IMR-90 (cell line): ENCODE measurements at places on chromosomes 6 and 20. TPM values are rescaled to one million over a fixed set of nuclear protein-coding genes. Genes with fewer than 3 reads are reported as not detected.

ASIP gene
- total RNA-seq: not detected in 2 replicates

OOEP gene
- not detected in 2 replicates for total RNA-seq

GRCh38 chr6:166942393-166943168 is 13.8 kb downstream of the RNASET2 start:
- no peaks in the 10 kb centered on the region for H3K27me3 ChIP-seq
- no peak overlapping the region for H3K27ac ChIP-seq
- H3K4me3 ChIP-seq: no peak overlapping the region
- DNase-seq: peak; percentile 46

DNA sequence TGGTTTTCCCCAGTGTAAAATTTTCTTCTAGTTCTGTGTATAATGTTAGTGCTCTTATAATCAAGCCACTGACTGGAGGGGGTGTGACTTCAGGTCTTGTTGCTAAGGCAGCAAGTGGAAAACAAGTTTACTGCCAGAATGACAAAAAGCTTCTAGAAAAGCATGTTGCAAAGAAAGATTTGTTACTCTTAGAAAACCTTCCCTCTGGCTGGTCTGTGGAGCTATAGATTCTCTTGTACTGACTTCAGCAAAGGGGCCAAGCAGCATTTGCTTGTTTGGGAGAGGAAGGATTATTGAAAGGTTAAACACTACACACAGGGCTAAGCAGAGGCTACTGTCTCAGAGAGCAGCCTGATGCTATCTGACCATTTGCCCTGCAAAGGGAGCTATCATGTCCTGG is 288.8 kb downstream of the BTBD9 start:
- no peaks in the 10 kb centered on the region for H3K36me3 ChIP-seq
- H3K4me1 ChIP-seq: peaks cover 12% of the 10 kb centered on the region
- DNase-seq: peak; percentile 74
- H3K27me3 ChIP-seq: no peaks in the 10 kb centered on the region

DNA sequence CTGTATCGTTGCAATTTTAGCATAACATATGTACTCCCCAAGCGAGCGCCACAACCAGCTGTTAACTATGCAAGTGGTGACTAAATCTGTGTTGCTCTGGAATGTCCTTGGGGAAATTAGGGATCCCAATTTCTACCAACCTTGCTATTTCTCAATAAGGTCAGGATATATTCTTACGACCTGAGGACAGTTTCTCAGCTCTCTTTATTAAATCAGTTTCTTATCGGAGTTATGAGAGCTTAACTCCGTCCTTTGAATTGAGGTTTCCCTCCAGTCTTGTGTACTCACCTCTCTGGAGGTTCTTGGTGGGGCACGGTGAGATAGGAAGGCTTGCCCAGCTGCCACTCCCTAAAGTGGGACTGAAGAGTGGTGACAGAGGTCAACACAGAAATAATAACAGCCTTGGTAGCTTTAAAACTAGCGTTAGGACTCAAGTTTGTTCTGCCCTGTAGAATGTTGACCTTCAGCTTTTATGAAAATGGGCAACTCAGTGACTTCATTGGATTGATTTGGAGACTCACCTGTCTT is 694 bp downstream of the MRPS18B start:
- H3K27me3 ChIP-seq: no peaks in the 10 kb centered on the region
- DNase-seq: no peak
- H3K36me3 ChIP-seq: peaks cover 24% of the 10 kb centered on the region
- H3K4me1 ChIP-seq: peaks cover 6% of the 10 kb centered on the region
- peak overlapping the region; percentile 55 for H3K4me3 ChIP-seq
- peak overlapping the region; percentile 79 for H3K27ac ChIP-seq

- H3K27me3 ChIP-seq: no peaks in the 10 kb centered on the region
- DNase-seq: no peak
- H3K27ac ChIP-seq: no peak overlapping the region
These were observed 54.3 kb upstream of the APCDD1L start for GRCh38 chr20:58569241-58570125.

TSBP1 gene
- total RNA-seq: not detected in 2 replicates

- no peaks in the 10 kb centered on the region for H3K27me3 ChIP-seq
- peak overlapping the region; percentile 51 for H3K27ac ChIP-seq
- no peaks in the 10 kb centered on the region for H3K36me3 ChIP-seq
- H3K4me1 ChIP-seq: peaks cover 10% of the 10 kb centered on the region
These were observed 171.7 kb downstream of the WDR27 start for GRCh38 chr6:169529931-169530751.

GRCh38 chr6:23735151-23735550 is 390.9 kb upstream of the NRSN1 start:
- no peaks in the 10 kb centered on the region for H3K27me3 ChIP-seq
- no peak for DNase-seq
- H3K4me1 ChIP-seq: no peaks in the 10 kb centered on the region
- H3K4me3 ChIP-seq: no peak overlapping the region

SEL1L2 gene
- total RNA-seq: not detected in 2 replicates
